Putamen (tissue), 1 donor: ENCODE measurements at places on chromosomes 2 and 18.

DNA sequence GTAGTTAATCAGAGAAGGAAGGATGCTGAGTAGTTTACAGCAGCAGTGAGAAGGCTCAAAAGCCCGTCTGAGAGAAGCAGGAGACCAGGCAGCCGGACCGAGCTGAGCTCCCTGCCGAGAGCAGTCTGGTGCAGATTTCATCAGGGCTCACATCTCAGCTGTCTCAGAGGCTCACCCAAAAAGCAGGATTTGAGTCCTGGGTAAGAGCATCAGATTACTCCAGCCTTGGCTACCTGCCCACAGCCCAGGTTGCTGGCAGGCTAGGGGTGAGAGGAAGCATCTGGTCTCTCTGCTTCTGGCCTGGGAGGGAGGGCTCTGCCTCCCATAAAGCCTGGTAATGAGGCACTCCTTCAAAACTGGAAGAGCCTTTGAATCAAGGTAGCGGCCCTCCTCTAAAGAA, 140.5 kb downstream of the ST6GAL2 start:
- no peak for DNase-seq

DNA sequence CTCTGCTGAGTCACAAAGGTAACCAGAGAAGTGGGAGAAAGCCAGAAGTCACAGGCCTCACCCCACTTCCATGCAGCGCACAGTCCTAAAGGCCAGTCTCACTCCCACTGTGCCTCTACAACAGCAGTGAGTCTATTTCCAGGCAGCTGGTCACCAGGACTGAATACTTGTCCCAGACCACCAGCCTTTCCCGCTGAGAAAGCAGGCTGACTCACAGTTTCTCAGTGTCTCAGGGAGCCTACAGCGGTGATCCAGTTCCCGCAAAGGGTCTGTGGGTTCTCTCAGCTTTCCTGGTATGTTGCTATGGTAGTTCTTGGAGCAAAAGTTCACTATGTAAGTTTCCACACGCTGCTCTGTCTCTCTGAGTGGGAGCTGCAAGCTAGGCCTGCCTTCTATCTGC, 622.5 kb downstream of the RNF144A start:
- no peak for DNase-seq

GRCh38 chr2:182949572-182950189, 83.2 kb upstream of the FRZB start:
- DNase-seq, result no peak

DNA sequence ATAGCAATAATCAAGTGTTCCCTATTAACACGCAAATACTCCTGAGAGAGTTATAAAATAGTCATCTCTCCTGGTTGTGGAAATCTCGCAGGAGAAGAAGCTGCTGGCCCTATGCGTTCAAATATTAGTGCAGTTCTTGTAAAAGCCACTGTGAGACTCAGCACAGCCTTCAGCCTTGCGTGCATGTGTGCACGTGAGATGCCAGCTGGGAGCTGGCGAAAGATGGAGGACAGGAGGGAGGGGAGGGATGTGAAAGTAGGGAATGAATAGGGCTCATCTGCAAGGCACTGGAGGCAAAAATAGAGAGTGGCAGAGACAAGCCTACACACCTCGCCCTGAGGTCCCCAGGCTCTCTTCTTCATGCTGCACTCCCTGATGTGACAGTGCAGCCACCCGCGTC, 126.5 kb downstream of the INO80D start:
- no peak for DNase-seq
